CD4-positive, alpha-beta T cell treated with Interleukin-6 for 4 hours (primary cell): ENCODE measurements at places on chromosomes 5 and 9.
A peak's percentile ranks its signal among the peaks of the same experiment; 100 is the strongest.

GRCh38 chr5:111347021-111347420, 122.8 kb downstream of the CAMK4 start:
- no peak for DNase-seq

DNA sequence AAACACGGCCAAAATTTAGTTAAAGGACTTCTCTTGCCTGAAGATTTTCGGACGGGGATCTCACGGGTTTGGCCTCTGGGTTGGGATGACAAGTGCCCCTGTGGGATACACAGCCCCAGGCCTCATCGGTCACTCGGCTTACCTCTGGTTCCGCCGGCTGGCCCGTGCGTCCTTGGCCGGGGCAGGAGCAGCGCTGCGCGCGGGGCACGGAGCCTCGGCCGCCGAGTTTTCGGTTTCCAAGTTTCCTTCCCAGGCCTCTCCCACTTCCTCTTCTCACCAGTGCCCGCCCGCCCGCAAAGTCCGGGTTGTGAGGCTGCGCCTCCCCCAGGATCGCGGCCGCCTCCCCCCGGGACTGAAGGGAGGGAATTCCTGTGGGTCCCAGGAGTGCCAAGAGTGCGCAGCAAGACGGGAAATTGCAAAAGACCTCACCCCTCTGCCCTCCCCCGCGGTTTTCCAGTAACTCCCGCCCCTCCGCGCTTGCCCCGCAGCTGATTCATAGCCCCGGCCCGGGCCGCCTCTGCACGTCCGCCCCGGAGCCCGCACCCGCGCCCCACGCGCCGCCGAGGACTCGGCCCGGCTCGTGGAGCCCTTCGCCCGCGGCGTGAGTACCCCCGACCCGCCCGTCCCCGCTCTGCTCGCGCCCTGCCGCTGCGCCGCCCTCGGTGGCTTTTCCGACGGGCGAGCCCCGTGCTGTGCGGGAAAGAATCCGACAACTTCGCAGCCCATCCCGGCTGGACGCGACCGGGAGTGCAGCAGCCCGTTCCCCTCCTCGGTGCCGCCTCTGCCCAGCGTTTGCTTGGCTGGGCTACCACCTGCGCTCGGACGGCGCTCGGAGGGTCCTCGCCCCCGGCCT, at the start of gene OSMR:
Gene OSMR, plus strand, starts transcription at position 487 of the 853 bp plus-strand sequence. CDS start 23,033 bp downstream, outside the sequence.
- DNase-seq: no peak

DNA sequence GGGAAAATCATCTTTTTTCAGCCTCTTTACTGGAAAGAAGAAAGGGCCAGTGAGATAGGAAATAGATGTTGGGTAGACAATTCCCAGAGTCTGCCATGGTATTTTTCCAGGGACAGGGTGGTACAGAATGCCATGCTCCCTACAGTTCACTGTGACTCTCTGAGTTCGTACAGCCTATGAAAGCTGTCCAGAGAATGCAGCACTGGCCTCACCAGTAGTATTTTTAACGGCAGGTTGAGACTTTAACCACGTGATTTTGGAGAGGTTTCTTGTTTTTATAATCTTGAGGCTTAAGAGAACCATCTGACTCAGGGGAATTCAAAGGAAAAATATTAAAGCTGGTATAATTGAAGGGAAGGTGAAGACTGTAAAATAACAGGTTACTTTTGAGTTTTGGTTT, 10.1 kb upstream of the ZNF474 start:
- no peak for DNase-seq

DNA sequence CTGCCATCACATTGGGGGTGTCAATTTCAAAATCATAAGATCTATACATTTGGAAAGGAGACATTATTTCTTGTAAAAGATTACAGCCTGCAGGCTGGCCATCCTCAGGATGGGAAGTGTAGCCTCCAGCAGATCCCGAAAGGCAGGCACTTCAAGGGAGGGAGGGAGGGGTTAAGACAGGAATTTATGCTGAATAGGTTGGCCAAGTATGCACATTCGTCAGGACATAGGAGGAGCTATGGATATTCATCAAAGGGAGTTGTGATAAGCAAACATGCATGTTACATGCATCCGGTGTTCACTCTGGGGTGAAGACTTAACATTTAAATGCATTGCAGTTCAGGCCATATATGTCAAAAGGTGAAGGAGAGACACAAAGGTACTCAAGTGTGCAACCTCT, 119.4 kb downstream of the CEP120 start:
- DNase-seq: no peak

DNA sequence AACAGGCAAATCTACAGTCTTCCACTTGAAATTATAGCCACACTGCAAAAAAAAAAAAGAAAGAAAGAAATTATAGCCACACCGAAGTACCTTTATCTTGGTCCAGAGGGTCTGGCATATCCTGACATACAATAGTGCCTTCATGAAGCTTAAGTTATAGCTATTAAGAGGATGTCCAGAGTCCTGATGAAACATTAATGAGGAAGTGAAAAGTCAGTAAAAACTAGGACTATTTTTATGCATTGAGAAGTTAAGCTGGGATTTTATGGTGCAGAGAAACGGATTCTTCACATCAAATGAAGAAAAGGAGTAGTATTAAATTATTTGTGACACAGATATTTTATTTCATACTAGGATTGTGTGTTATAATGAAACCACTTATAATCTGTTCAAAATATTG, 123.9 kb downstream of the SV2C start:
- DNase-seq: no peak

DNA sequence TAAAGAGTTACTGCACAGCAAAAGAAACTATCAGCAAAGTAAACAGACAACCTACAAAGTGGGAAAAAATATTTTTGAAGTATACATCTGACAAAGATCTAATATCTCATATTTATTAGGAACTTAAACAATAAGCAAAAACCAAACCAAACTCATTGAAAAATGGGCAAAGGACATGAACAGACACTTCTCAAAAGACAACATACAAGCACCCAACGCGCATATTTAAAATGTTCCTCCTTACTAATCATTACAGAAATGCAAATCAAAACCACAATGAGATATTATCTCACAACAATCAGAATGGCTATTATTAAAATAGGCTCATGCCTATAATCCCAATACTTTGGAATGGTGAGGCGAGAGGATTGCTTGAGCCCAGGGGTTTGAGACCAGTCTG, 48.0 kb downstream of the FBXO4 start:
- DNase-seq: no peak

DNA sequence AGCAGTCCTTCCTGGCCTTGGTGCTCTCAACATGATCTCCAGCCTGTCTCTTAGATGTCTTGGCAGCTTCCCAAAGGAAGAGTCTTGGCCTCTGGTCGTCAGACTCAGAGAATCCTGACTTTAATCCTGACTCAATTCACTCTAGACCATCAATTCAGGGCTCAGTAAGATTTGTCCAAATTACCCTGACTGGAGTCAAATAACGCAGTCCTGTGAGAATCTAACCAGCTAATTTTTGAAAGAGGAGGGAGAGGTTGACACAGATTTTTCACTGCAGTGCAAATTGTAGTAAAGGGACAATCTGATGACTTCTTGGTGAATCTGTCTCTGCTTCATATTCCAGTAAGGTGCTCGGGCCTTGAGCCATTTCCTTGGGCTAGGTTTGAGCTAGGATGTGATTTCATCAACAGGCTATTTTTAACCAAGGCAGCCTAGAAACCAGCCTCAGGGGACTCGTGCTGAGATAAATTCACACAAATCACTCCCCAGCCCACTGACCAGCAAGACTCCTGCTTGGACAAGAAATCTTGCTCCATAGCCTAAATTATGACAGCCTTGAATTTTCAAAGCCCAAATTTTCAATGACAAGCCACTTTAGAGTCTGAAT, 257.4 kb downstream of the ENC1 start:
- DNase-seq: no peak

DNA sequence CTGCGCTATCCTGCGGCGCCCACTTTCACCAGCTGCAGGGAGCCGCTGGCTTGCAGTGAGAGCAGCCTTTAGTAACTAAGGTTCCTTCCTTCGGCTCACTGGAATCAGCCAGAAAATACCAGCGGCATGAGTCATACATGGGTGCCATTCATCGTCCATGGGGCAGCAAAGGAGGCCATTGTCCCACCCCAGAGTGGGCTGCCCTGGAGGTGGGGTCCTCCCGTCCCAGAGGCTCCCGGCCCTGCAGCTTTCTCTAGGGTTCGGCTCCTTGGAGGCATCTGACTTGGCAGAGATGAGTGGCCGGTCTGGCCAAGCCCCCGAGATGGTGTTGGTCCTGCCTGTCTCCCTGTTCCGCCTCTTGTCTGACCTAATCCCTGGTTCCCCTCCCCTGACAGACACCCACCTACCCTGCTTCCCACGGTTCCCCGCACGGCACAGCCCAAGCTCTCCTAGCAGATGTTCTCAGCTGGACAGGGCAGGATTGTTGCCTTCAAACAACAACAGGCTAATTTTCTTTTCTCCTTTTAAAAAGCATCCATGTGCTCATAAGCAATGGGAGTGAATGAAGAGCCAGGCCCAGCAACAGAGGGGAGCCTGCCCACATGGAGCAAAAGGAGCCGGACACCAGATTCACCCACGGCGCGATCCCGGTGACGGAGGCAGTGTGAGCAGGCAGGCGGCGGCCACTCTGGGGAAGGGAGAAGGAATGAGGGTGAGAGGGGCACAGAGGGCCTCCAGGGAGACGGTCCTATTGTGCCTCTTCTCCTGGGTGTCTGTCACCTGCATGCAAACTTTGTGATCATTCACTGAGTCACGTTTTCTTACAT, 97.0 kb upstream of the COL5A1 start:
- no peak for DNase-seq

- DNase-seq: no peak
Measured at GRCh38 chr9:108363311-108363710, 492.5 kb downstream of the ACTL7B start.

GRCh38 chr9:106218854-106219253, 524.5 kb downstream of the TMEM38B start:
- no peak for DNase-seq

DNA sequence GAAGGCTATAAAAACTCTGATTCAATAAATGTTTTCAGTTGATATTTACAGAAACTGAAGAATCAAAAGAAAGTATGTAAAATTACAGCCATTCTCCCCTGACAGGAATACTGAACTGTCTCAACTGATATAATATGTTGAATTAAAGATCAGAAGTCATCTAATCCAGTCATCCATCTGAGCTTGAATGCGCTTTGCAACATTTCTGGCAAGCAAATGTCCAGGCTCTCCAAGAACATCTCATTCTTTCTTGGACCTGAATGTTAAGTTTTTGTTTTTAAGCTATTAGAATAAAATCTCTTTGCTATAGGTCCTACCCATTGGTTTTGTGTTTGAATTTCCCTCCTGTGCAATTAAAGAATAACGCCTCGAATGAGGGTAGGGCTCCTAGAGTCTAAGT, 120.5 kb downstream of the MPDZ start:
- DNase-seq: no peak

GRCh38 chr9:135216791-135217441, 129.4 kb downstream of the OLFM1 start:
- no peak for DNase-seq

DNA sequence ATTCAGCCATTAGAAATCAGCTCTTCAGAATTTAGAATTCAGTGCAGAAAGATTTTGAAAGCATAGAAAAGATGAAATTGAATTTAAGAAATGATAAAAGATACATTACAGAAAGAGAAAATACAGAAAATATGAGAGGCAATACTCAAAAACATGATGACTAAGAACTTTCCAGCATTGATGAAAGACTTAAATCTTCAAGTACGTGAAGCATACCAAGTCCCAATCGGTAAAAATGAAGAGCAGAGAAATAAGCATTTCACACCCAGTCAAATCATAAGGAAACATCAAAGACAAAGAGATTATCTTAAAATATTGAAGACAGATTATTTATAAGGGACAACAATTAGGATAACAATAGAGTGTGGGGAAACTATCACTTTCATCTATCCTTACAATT, 35.1 kb downstream of the MUSK start:
- no peak for DNase-seq

DNA sequence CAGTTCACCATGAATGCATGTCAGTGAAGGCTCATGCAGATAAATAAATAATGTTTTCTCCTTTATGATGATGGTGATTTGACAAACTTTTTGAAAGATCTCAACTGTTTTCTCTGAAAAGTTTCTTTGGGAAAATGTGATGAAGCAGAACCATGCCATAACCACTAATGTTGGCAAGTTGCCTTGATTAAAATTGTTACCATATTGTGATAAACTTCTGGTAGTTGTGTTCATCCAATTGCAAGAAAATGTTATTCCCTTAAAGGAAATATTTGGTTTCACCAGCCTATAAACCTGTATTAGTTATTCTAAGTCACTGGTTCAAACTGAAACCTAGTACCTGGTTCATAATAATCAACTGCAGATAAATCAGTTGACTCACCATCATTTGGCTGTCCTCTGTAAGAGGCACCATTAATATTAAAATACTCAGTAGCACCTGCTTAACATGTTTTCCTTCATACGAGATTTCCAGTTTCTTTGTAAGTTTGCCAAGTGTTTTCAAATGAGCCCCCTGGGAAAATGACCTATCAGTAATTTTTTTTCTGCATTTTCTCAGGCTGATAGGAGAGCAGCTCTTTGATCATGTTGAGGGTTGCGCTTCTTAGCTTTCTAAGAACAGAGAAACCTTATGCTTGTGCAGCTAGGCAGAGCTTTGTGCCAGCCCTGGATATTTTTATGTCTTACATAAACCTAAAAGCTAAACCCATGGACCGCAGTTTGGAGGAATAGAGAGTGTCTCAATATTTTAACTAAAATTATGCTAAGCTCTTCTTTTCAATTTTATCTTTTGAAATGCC, 88.0 kb downstream of the LURAP1L start:
- no peak for DNase-seq

- DNase-seq: no peak
Measured at GRCh38 chr5:66742083-66742895, 146.1 kb downstream of the MAST4 start.

GRCh38 chr5:74575741-74576538, 64.6 kb downstream of the ENC1 start:
- DNase-seq: no peak

DNA sequence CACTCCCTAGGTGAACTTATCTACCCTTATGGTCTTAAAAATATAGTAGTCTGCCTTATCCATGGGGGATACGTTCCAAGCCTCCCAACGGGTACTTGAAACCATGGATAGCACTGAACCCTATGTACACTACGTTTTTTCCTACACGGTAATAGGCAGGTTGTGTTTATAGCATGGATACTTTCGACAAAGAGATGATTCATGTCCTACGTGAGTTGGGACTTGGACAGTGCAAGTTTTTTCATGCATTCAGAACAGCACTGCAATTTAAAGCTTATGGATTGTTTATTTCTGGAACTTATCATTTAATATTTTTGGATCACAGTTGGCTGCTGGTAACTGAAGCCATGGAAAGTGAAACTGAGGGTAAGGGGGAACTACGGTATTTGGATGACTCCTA, 88.1 kb downstream of the CNTLN start:
- DNase-seq: no peak

GRCh38 chr5:56950626-56951125, 1.2 kb downstream of the MIER3 start:
- DNase-seq: peak; percentile 68

- DNase-seq: no peak
Measured at GRCh38 chr9:80500300-80500699, 928.5 kb downstream of the TLE4 start.

GRCh38 chr9:114460513-114461199, 44.6 kb downstream of the WHRN start:
- DNase-seq: no peak
